ENCODE measurements at places on chromosomes 12 and 14.
A peak's percentile ranks its signal among the peaks of the same experiment; 100 is the strongest.

- no peak for DNase-seq
Measured at GRCh38 chr14:101118746-101119591, 215.4 kb upstream of the RTL1 start.

GRCh38 chr12:2841056-2841650 is 6.3 kb upstream of the NRIP2 start:
- no peak for DNase-seq

GRCh38 chr12:49503674-49504180 is 35.1 kb upstream of the KCNH3 start:
- DNase-seq: no peak

DNA sequence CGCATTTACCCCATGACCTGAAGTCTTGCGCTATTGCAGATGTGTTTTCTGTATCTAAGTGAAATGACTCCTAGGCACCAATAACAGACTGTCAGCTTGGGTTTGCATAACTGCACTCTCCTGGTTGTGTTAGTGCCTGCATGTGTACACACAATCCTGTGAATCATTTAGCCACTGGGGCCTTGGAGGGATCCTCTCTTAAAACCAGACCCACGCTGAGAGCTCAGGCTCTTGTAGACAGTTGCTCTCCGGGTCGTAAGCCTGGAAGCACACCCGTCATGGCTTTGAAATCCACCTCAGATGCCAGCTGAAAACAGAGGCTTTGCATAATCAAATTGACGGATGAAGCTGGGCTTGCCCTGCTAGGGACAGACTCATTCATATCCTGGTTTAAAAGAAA is 79.2 kb upstream of the RBM19 start:
- DNase-seq: no peak

GRCh38 chr12:45959728-45960127 is 30.6 kb downstream of the SCAF11 start:
- DNase-seq: no peak

DNA sequence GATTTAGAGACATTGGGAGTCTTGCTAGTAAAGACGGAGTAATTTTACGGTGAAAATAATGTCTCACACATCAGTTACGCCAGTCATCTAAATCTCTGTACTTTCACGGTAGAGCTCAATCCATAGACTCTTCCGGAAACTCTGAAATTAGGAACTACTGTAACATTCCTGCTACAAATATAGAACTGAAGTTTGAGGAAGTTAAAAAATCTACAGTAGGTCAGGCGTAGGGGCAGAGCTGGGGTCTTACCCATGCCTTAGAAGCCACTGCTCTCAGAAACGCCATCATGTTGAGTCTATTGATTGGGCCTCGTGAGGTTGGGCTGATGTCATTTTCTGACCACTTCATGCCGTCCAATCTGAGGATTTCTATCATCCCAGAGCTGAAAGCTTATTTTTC is 1029.8 kb upstream of the TMEM132C start:
- no peak for DNase-seq

DNA sequence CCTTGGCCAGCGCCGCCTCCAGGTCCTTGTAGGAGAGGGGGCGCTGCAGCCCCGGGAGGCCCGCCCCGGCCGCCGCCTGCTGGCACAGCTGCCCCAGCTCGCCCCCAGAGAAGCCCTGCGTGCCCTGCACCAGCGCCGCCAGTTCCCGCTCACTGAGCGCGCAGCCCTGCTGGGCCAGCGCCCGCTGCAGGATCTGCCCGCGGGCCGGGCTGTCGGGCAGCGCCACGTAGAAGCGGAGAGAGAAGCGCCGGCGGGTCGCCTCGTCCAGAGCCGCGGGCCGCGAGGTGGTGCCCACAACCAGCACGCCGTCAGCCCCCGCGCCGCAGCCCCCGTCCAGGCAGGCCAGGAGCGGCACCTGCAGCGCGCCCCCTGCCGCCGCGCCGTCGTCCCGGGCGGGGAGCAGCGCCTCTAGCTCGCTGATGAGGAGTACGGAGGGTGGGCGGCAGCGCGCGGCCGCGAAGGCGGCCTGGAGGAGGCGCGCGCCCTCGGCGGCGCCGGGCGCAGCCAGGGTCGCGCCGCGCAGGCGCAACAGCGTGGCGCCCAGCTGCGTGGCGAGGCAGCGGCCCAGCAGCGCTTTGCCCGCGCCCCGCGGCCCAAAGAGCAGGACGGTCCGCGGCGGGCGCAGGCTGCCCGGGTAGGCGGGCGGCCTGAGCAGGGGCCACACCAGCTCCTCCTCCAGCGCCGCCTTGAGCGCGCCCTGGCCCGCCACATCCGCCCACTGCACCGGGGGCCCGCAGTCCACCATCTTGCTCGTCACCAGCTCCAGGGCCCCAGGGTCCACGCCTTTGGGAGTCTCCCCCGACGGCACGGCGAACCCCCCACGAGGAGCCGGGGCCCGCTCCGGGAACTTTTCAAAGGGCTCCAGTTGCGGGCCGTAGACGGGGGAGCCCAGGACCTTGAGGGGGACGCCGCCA is 27.7 kb downstream of the FIGNL2 start:
- peak; percentile 91 for DNase-seq
